MCF 10A (cell line): ENCODE measurements at places on chromosomes 1 and 21.

DNA sequence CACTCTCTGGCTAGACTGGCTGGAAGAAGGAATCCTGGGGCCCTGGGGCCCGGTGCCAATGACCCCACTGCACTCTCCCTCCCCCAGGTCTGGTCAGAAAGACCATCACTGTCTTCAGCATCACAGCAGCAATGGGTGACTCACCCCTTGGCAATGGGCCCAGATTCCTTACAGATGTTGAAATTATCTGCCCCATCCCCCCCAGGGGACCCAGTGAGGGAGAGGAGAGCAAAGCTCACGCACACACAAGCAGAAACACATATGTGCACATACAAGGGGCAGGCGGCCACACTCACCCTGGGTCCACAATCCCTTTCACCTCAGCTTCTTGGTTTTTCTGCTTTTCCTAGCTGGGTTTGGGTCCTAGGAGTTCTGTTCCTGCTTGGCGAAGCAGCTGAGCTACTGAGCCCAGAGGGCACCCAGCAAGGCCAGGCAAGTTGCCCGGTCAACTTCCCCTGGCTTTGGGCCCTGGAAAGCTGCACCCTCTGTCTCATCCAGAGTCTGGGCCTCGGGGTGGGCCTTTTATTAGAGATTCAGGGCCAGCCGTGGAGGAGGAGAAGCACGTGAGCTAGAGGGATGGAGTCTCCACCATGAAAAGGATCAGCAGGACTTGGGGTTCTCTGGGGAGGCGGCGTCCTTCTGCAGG is 2.6 kb downstream of the COL16A1 start:
- peak; percentile 98 for DNase-seq

GRCh38 chr1:239861985-239862384 is 229.7 kb upstream of the FMN2 start:
- DNase-seq = no peak

- no peak for DNase-seq
Measured at GRCh38 chr21:20260124-20260523, 738.1 kb upstream of the NCAM2 start.

DNA sequence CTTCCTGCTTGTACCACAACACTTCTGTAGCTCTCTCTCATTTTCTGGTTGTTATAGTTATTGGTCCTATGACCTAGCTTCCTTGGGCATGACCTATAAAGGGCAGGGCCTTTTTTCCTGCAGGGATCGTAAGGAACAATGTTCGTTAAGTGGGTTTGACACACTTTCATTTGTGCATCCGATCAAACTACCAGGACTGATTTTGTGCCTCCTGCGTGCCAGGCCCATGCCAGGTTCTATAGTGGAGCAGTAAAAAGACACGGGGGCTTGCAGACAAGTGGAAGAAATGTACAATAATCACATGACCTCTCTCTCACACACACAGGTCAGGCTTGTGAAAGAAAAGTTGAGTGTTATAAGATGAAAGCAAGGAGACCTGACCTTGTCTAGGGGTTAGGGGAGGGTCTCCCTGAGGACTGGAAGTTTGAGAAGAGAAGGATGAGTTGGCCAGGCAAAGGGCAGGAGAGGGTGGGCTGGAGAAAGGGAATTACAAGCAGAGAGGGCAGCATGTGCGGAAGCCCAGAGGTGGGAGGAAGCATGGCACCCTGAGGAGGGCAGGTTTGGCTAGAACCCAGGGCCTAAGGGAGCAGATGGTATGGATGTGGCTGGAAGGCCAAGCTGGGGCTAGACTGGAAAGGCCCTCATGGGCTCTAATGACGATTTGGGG is 145.4 kb downstream of the GRIK3 start:
- DNase-seq = no peak

DNA sequence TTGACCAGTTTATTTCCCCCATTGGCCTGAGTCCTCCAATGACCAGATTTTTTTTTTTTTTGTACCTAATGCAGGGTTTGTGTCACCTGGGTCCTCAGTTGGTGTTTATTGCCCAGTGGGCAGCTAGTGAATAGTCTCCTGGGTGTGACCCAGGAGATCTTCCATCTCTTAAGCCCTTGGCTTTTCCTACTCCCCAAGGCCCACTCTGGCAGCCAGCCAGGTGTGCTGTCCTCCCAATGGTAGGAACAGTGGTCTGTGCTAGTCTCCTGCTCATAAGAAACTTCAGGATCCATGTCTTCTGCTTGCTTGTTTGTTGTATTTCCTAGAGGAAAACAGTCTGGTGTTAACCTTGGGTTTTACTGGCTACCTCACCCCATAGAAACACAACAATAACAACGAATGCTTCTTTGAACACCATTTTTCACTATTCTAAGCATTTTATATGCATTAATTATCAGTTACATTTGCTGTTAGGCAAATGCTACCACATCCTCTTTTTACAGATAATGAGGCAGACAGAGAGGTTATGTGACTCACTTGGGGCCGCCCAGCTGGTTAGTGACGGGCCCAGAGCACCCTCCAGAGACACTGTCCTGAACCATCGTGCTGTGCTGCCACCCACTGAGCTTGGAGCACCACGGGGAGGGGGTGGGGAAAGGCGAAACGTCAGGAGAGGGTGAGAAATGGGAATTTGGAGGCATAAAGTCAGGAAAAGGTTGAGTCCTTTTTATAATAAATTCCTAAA is 107.5 kb downstream of the HIVEP3 start:
- DNase-seq = no peak

GRCh38 chr21:14585122-14585521 is 39.0 kb upstream of the SAMSN1 start:
- no peak for DNase-seq

DNA sequence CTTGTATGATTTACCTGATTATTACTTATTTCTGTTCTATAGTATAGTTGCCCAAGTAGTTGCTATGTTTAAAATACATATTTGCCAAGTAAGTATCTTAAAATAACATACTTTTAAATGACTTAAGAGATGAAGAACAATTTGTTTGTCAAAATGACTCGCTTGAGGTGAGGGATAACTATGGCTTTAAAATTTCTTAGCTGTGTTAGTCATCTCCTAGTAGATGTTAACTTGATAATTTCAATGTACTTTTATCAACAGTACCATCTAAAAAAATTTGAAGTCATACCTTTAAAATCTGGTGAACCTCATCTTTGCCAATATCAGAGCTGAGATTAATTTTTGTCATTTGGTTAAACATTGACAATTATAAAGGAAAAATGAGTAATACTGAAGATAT is 37.7 kb downstream of the ODR4 start:
- DNase-seq = no peak

GRCh38 chr21:39686646-39687468 is 58.1 kb upstream of the IGSF5 start:
- no peak for DNase-seq

DNA sequence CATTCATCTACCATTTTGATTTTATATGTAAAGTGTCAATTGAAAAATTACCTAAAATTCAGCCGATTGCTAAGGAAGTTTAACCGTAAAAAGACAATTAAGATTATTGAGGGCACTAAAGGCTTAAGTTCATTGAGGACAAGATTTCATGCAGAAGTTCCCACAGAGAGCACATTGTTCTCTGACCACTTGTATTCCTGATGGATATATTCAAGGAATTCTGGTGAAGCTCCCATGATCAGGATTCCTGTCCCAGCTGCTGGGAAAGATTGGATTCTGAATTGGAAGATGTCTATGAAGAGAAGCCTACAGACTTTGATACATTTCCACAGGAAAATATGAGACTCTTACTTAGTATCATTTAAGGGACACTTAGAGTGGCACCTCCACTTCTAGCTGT is 209.2 kb upstream of the KCTD3 start:
- DNase-seq = no peak

- peak; percentile 1 for DNase-seq
Measured at GRCh38 chr21:30306884-30307283, 13.2 kb downstream of the KRTAP26-1 start.

DNA sequence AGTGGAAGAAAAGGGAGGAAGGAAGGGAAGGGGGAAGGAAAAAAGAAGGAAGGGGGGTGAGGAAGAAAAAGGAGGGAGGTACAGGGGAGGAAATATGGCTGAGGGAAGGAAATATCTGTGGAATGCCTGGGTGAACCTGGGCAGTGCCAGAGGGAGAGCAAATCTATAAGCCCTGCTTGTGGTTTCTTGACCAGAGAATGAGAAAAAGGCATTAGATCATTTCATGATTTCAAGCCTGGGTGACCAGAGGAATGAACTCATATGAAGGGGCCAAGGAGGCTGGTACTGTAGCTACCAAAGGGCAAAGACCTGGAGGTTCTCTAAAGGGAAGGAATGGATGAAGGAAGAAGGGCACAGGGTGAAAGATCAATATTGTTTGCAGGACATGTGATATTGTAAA is 31.4 kb downstream of the GNG12 start:
- DNase-seq = no peak

DNA sequence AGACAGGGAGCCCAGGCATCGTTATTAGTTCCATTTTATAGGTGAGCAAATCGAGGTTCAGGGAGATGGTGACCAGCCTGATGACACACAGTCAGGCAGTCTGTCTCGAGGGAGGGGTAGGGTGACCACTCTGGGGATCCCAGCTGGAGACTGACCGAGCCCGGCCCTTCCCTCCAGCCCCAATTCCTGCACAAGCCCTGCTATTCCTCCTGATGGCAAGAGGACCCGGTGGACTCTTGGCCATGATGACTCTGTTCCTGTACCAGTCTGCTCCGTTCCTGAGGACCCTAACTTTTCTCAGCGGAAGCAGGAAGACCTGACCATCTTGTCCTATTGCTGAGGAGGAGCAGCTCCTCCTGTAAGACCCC is 391 bp downstream of the AGT start:
- no peak for DNase-seq

- DNase-seq = no peak
Measured at GRCh38 chr1:115175596-115175995, 86.3 kb upstream of the TSPAN2 start.

DNA sequence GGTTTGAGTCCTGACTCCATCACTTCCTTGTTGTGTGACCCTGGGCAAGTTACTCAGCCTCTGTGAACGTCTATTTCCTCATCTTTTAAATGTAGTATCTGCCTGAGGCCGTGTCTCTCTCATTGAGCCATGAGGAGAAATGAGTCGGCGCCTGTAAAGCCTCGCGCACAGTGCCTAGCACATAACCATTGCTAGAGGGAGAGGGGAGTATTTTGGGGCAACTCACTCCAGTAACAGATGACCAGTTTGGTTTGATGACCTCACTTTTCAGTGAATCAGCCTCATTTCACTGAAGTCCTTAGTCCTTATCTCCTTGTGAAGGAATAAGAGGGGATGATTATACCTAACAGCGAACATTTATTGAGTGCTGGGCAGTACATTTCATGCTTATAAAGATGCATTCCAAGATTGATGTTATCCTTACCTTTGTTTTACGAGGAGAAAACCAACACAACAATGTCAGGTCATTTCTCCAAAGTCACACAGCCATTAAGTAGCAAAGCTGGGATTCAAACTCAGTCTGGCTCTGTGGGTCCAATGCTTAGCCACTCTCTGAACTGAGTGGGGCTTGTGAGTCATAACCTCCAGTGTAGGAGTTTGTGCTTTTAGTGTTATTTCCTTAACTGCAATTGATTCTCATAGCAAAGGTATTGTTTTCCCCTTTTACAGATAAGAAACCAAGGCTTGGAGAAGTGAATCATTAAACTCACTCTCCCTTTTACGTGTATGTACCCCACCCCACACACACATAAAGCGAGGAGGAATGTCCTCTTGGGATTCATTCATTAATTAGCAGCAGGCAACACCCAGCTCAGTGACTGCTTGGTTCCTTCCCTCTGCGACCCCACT is 25.9 kb downstream of the KCNC4 start:
- peak; percentile 70 for DNase-seq

- no peak for DNase-seq
Measured at GRCh38 chr1:1178794-1179331, 5.2 kb downstream of the TTLL10 start.

GRCh38 chr21:15278279-15278678 is 213.5 kb upstream of the NRIP1 start:
- DNase-seq = no peak

GRCh38 chr1:38127428-38127827 is 80.8 kb upstream of the POU3F1 start:
- DNase-seq = no peak

DNA sequence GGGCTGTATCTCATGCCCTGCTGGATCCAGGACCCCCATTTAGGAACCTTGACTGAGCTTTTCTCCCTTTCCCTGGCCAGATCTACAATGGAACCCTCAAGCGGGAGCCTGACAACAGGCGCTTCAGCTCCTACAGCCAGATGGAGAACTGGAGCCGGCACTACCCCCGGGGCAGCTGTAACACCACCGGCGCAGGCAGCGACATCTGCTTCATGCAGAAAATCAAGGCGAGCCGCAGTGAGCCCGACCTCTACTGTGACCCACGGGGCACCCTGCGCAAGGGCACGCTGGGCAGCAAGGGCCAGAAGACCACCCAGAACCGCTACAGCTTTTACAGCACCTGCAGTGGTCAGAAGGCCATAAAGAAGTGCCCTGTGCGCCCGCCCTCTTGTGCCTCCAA is 29.8 kb downstream of the PKP1 start:
- no peak for DNase-seq

DNA sequence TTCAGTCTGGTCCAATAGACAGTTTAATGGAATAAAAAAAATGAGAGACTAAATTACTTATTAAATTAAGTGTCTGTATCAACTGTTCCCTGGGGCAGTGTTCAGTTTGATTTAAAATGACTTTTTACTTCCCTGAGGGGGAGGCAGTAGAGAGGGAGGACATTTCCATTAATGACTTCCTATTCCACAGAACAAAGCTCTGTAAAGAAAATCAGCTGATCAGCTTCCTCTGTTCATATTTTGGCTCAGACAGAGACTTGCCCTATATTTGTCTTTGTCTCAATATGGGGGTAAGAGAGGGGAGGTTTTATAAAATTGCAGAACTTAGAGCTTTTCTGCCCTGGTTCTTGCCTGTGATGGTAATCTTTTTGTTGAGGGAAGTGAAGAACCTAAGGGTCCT is 8.4 kb downstream of the CFAP126 start:
- no peak for DNase-seq

DNA sequence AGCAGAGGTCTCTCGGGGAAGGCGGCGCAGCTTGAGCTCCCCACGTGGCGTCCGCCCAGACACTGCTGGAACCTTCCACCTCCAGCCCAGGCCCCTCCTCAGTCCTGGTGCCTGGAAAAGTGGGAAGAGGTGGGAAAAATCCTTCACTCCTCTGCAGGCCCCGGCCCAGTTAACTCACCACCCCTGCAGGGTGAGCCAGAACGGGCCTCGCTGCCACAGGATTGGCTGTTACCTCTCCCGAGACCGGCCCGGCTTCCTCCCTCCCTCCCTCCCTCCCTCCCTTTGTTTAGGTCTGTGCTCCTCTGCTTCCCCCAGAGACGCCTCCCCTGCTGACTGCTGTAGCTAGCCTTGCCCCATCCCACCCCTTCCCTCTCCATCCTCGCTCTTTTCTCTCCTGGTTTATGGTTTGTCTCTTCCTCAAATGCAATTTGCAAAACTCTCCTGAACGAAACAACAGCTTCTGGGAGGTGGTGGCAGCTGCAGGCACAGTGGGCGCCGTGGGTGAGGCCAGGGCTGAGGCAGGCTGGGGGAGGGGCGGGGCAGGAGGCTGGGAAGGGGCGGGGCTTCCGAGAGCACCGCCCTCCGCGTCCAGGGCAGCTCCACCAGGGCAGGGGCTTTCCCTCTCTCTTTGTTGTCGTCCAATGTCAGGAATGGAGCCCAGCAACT is 6.5 kb downstream of the CAPN9 start:
- DNase-seq = peak; percentile 66

GRCh38 chr1:70627910-70628309 is 216.8 kb downstream of the CTH start:
- peak; percentile 83 for DNase-seq
